ENCODE measurements at places on chromosomes 2 and 18.
A peak's percentile ranks its signal among the peaks of the same experiment; 100 is the strongest.

DNA sequence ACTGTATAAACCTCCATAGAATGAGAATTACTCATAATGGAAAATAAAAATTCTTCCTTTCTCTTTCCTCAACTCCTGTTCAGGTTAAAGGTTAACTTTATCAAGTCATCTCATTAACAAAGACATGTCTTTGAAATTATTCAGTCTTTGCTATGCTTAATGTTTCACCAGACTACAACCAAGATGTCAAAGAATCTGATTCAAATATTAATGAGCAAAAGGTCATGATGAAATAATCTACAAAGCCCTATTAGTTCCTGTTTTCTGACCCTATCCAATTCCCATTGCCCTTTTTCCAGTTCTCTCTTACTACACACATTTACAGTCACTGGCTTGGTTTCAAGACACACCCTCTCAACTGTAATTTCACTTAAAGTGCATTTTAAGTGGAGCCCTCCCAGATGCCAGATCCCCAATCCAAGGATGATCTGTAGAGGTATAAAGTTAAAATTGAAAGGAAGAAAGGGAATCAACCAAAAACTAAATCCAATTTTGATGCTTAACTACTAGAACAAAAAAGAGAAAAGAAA, 246.9 kb upstream of the CYP26B1 start:
- DNase-seq: no peak

DNA sequence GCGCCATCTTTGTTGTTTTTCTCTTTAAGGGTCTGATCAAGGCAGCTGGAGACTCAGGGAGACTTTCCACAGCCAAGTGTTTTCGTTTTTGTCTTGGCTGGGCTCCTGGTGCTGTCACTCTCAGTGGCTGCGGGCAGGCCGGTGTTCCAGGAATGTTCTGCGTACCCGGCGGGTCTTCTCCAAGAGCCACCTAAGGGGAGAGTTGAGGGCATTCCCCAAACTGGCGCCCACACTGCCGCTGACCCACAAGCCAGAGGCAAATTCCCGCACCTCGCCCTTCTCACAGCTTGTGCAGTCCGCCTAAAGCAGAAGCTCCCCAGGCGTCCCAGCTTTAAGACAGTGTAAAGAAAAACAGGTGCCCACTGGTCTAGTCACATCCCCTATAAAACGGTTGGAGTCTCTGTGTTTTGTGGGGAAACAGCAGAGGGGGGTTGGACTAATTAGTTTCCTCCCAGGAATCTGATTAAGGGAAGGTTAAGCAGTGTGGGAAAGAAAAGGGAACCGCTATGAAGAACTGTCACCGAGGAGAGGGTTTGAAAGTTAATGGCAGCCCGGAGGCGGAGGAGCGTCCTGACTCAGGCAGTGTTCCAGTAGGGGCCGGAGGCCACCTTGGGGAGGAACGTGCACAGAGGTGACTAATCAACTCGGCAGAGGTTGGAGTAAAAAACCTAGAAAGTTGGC, 224.5 kb downstream of the SLC4A3 start:
- DNase-seq: peak; percentile 21

GRCh38 chr18:36761186-36761698, 67.6 kb downstream of the TPGS2 start:
- no peak for DNase-seq

DNA sequence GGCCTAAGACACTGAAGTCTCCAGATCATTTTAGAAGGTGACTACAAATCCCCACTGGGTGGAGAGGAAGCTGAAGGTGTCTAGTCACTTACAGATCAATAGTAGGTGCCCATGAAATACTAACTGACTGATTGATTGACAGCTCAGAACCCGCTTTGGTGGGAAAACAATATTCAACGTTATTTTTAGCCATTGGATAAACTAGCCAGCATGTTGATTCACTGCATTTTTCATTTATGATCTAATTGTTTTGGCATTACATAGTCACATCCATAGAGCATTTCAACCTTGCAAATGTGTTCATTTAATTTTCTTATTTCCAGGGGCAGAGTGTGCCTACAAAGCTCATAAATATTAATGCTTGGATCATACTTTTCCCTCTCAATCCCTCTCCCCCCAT, 162.3 kb downstream of the MREG start:
- peak; percentile 60 for DNase-seq

- DNase-seq: no peak
Measured at GRCh38 chr2:68083346-68083745, 20.5 kb upstream of the C1D start.

GRCh38 chr2:20352230-20352578, 1.6 kb upstream of the PUM2 start:
- no peak for DNase-seq

- DNase-seq: no peak
Measured at GRCh38 chr2:112159454-112159921, 21.3 kb downstream of the FBLN7 start.

- DNase-seq: no peak
Measured at GRCh38 chr18:1806884-1807615, 764.3 kb downstream of the METTL4 start.

DNA sequence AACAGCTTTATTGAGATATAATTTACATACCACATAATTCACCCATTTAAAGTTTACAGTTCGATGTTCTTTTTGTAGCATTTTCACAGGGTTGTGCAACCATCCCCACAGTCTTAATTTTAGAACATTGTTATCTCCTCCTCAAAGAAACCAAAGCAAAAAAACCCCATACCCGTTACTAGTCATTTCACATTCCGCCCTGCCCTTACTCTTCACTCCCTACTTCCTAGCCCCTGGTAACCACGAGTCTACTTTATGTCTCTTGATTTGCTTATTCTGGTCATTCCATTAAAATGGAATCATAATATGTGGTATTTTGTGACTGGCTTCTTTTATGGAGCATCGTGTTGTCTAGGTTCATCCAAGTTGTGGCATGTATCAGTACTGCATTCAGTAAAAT, 137.7 kb downstream of the TANC1 start:
- DNase-seq: no peak

GRCh38 chr18:78979730-78980278, at the start of gene SALL3:
Gene SALL3 (plus strand): TSS chr18:78979818. CDS start chr18:78980275, 457 bp downstream.
- no peak for DNase-seq

DNA sequence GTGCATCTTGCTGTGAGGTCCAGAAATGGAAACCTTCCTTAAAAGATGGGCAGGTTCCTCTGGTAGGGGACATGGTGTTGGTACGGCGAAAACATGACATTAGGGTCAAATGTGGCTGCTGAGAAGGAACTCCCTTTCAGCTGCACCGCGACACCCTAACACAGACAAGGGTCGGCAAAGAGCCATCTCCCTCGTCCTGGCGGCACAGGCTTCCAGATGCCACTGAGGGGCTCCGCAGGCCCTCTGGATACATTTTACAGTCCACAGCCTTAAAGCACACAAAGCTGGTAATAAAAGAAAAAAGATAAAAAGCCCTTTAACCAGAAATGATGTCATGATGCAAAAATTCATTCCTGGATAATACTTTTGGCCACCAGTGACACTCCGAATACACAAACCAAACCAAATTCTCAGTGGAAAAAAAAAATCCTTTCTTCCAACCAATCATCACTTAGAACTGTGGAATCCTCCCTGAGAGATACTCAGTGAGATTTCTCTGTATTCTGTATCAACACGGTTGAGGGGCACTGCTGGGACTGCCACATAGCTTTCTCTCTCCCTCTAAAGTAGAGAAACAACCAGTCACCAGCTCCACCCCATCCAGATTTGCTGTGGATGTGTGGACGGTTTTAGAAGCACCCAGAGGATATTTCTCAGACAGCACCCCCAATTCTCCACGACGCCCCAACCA, 174.8 kb downstream of the HDAC4 start:
- DNase-seq: peak; percentile 85

DNA sequence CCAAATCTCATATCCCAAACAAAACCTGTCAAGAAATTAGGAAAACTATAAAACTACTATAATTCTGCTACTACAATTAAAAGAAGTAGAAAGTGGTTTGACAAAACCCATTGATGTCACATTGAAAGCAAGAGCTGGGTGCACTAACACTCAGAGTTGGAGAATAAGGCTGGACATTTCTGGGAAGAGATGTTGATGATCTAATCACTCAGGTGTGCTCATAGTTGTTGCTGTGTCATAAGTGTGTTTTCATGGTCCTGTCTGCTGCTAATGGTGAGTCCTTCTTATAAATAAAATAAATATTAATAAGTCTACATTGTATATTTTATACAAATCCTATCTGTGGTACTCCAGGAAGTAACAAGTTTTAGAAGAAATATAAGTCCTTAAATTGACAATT, 168.2 kb upstream of the LRP1B start:
- no peak for DNase-seq

GRCh38 chr2:63789338-63790020, 52.2 kb upstream of the UGP2 start:
- DNase-seq: peak; percentile 21

GRCh38 chr18:63046375-63046774, 273.2 kb downstream of the BCL2 start:
- DNase-seq: no peak

DNA sequence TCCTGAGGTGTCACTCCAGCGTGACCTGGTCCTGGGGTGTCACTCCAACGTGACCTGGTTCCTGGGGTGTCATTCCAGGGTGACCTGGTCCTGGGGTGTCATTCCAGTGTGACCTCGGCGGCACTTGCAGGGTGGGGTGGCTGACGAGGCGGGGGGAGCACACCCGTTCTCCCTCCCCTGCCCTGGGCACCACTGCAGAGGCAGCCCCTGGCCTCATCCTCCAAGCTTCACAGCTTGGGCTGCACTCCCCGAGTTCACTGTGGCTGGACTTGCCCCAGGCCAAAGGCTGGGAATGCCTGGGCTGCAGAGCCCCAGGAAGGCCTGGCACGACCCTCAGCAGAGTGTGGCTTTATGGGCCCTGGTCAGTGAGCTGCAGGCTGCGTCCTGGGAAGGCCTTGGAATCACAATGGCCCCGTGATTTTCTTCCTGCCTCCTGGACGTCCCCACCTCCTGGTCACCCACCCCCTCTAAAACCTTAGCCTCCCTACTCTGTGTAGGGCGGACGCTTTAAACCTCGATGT, 88.3 kb downstream of the NFATC1 start:
- DNase-seq: no peak

DNA sequence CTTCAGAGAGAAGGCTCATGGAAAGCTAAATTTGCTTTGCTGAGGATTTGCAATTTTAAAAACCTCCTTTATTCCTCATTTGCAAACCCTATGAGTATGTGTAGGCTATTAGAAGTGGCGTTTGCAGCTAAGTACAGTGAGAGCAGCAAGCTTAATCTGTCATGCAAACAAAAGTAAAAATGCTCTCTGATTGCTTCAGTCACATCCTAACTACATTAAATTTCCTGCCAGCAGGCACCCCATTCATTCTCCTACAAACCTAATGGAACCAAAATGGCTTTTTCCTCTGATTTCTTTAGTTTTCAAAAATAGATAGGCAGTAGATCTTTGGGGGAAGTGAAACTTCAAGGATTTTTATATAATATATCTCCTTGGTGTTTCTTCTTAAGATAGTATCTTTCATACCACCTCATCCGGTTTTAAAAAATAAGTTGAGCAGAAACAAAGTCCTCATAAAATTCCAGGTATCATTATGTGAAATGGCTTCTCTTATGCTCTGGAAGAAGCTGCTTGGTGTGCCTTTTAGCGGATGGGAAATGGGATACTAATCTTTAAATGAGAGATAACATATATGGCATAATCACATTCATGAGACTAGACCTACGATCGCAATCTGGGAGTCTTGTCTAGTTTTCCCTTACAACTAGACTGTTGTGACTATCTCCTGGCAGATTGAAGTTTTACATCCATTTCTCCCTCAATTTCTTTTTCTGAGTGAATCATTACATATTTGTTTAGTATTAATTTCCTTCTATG, 49.1 kb downstream of the CLIP4 start:
- no peak for DNase-seq

DNA sequence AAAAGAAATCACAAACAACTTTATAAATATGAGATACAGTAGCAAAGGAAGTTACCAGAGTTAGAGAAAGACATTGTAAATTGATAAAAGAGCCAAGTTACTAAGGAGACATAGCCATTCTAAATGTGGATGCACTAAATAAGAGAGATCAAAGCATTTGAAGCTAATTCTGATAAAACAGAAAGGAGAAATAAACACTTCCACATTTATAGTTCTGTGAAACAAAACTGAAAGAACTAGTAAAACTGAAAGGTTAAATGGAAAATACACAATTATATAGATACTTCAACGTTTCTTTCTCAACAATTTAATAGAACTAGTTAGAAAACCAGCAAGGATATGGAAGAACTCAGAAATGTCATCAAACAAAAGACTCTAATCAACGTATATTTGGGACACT, 309.0 kb upstream of the CDH2 start:
- DNase-seq: no peak

DNA sequence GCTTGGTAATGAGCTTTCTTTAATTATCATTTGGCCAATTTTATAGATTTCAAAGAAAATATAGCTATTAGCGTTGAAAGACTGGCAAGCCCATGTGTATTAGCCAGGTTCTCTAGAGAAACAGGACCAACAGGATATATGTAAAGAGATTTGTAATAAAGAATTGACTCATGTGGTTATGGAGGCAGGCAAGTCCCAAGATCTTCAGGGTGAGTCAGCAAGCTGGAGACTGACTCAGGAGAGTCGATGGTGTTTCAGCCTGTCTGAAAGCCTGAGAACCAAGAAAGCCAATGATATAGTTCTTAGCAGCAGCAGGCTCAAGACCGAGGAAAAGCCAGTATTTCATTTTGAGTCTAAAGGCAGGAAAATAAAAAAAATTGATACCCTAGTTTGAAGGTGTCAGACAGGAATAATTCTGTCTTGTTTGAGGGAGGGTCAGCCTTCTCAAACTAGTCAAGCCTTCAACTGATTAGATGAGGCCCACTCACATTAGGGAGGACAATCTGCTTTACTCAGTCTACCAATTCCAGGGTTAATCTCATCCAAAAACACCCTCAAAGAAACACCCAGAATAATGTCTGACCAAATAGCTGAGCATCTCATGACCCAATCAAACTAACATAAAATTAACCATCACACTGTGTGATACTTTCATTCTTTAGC, 78.3 kb upstream of the CRIM1 start:
- DNase-seq: peak; percentile 20

- DNase-seq: no peak
Measured at GRCh38 chr2:71620851-71621251, 167.5 kb downstream of the DYSF start.

DNA sequence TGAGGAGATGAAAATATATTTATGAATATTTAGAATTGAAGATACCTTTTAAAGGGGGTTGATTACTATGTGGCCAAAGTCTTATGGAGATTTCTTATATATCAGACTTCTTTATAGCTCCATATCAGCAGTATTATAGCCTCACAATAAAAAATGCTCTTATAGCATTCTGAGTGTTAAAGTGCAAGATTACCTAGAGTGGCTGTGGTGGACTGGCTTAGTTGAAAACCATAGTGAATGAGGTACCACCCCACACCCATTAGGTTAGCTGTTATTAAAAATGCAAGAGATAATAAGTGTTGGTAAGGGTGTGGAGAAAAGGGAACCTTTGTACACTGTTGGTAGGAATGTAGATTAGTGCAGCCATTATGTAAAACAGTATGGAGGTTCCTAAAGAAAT, 39.7 kb downstream of the NCOA1 start:
- DNase-seq: no peak

Data from GM03348 (cell line).